ENCODE measurements at places on chromosomes 5 and 9.

GRCh38 chr9:132820169-132820944 lies 57.7 kb downstream of the AK8 start:
- DNase-seq, result no peak

DNA sequence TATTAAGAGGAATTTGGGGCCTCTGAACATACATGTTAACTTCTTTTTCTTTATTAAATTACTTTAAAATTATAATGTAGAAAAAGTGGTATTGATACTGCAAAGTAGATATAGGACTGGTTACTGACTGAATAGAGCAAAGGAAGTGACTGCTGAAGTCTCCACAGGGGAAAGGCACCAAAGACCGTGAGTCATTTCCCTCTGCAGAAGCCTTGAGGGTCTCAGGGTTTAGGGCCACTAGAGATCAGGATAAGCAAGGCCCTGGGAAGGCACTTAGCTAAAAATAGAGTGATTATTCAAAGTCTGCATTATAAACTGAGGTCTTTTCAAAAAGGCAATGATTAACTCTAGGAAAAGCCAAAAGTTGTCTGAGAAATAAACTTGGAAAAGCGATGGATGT lies 44.7 kb upstream of the ITGA1 start:
- no peak for DNase-seq

- no peak for DNase-seq
Observed at GRCh38 chr5:135203593-135204036, 169.6 kb upstream of the PITX1 start.

GRCh38 chr9:78567693-78568092 lies 270.8 kb downstream of the PSAT1 start:
- DNase-seq, result no peak

DNA sequence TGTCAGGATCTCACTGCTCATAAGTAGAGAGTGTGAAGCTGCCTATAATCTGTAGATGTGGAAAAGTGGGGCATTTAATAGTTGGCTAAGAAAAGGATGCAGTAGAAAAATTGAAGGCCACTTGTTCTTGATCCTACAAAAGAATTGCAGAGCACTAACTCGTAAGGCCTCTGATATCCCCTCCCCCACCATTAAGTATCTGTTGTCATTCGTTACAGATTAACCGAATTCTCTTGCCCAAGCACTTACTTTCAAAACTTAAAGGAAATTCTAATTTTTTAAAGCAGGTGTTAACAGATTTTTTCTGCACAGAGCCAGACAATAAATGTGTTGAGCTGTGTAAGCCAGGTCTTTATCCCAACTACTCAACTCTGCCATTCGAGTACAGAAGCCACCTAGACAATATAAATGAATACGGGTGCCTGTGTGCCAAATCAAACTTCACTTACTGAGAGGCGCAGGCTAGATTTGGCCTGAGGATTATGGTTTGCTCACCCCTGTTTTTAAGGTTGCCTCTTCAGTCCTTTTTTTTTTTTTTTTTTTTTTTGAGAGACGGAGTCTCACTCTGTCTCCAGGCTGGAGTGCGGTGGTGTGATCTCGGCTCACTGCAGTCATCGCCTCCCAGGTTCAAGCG lies 234.8 kb downstream of the RFK start:
- no peak for DNase-seq

DNA sequence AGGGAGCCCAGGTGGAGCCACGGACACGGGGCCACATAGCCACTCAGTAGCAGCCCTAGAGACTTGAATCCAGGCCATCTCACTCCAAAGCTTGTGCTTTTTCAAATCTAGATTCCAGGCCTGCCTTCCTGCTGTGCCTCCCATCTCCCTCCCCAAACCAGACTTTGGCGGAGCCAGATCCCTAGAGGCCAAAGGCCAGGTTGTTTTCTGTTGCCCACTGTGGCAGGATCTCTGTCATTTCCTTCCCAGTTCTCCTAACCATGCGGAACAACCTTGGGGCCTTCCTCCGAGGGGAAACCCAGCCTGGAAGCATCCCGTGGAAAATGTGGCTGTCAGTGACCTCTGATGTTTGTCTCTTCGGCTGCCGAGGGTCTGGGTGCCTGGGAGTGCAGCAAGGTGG lies 16.4 kb upstream of the RPS14 start:
- DNase-seq, result no peak

DNA sequence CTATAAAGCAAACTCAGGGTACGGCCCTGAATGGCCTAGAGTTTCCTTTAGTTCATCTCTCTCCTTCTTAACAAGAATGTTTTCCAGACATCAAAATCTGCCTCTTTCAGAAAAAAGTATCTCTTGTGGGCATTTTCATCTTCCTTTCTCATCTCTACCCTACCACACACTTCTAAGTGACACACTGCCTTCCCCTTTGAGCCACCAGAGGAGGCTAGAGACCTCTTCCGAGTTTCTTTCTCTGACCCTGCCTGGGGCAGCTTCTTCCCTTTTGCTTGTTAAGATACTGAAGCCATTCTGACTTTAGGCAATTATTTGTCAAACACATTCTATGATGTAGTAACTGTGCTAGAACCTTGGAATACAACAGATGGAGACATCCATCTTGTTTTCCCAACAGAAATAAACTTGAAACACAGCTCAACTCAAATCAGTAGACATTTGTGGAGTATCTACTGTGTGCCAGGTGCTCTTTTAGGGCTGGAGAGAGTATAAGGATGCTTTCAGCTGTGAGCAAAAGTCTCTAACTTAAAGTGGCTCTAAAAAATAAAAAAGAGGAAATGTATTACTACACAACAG lies 8.6 kb upstream of the SV2C start:
- no peak for DNase-seq

DNA sequence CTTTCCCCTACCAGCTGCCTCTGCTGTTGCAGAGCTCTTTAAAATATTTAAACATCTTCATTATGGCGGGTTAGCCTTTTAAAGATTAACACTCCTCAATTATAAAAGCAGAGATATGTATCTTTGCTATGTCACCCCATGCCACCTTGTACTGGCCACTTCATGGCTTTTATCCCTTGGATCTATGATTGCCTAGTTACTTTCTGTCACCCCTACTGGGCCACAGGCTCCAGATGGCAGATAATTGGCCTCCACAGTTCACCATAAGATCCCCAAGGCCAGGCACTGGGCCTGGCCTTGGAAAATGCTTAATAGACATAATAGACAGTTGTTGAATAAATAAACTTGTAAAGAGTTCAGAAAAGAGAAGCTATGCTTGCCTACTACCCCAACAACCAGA lies 142.0 kb upstream of the SHB start:
- no peak for DNase-seq

- no peak for DNase-seq
Observed at GRCh38 chr9:76687861-76688391, 76.3 kb upstream of the PCA3 start.

- DNase-seq, result no peak
Observed at GRCh38 chr5:141840826-141841360, 37.3 kb downstream of the PCDH1 start.

- DNase-seq, result no peak
Observed at GRCh38 chr5:948472-949274, 56.0 kb downstream of the TRIP13 start.
